Kidney (tissue), 22 donors: ENCODE measurements at places on chromosomes 6 and 20. TPM values are rescaled to one million over a fixed set of nuclear protein-coding genes. Genes with fewer than 3 reads are reported as not detected.
A peak's percentile ranks its signal among the peaks of the same experiment; 100 is the strongest.

The TAGAP gene
- 0.45 TPM for polyA plus RNA-seq

The RRBP1 gene
- 83.4 TPM for polyA plus RNA-seq

The CCR6 gene
- 0.43 TPM for polyA plus RNA-seq

The CHRNA4 gene
- polyA plus RNA-seq = 0.67 TPM

The PPP1R10 gene
- polyA plus RNA-seq = 19.7 TPM

The MAP7 gene
- 16.0 TPM for polyA plus RNA-seq

DNA sequence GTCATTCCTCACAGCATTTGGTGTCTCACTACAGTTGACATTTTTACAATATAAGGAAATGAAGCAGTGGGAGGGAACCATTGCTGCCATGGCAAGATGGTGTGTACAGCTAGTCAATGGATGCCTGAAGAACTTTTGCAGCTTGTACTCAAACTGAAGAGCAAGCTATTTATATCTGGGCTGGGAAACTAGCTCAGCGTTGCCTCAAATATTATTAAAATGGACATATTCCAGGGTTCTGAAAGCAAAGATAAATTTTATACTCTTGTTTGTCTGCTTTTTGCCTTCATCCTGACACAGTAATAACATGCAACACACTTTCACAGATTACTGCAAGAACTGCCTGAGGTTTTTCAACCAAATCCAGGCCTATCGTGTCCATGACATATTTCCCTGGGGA, 156.4 kb upstream of the COL21A1 start:
- no peak for DNase-seq

GRCh38 chr6:90274451-90275030, 22.1 kb downstream of the BACH2 start:
- no peak for DNase-seq

DNA sequence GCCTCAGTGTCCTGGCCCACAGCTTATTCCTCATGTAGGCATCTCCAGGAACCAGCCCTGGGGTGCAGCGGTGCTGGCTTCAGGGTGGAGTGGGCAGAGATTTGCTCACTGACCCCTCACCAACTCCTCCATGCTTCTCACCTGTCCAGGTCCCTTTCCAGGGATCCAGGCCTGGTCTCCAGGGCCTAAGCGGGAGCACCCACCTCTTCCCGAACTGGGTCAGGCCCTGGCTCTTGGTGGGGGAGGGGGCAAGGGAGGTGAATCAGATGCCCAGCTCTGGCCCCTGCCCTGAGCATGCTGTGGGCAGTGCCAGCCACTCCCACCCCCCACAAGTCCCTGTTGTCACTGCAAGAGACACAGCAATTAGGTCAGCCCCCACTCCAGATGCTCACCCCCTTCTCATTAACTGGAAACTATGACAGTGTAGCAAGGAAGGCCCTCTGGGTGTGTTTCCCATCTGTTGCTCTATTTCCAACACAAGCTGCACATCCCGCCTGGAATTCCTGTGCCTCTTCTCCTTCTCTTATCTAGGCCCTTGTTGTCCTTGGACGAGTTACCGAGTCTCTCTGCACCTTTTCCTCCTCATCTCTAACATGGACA, 37.0 kb downstream of the MDFI start:
- no peak for DNase-seq

DNA sequence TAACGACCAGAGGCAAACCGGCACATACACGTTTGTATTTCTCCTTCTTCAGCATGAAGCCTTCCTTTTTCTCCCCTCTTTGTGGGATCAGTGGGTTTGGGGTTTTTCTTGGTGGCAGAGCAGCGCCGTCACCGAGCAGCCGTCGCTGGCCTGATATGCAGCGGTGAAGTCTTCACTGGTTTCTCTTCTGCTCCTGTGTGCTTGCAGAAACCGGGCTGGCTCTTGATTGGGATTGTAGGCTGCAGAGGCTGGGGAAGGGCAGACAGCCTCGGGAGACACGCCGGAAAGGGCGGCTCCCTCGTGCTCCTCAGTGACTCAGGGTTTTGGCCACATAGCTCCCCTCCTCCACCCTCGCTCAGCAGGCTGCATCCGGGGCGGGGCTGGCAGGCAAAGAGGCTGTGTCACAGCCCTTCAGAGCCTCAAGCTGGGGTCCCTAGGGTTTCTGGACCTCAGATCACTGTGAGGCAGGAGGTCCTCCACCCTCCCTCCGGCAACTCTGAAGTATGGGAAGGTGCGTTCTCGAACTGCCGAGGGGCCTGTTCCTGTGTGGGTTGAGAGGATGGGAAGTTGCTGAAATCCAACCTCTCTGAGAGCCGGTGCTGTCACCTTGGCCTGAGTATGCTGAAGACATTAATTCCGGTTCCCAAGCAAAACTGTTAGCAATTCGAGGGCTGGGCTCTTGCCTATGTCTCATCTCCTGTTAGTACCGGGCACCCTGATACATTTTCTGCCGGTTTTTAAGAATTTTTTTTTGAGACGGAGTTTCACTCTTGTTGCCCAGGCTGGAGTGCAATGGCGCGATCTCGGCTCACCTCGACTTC, 24.2 kb downstream of the NQO2 start:
- peak; percentile 97 for DNase-seq

DNA sequence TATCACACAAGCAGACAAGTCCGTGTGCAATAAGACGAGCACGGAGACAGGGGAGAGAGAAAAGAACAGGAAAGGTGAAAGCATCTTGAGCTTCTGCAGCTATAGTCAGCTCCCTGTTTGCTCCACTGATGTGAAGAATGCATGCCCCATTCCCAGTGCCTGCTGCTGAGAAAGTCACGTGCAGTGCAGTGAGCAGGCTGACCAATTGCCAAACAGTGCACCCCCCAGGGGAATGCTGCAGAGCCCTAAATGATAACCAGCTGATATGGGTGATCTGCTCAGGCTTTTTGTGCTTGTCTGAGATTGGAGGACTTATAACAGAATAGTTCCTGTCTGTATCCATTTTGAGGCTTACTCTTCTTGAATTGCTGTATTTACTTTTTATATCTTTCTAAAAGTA, 121.5 kb downstream of the PACRG start:
- no peak for DNase-seq

DNA sequence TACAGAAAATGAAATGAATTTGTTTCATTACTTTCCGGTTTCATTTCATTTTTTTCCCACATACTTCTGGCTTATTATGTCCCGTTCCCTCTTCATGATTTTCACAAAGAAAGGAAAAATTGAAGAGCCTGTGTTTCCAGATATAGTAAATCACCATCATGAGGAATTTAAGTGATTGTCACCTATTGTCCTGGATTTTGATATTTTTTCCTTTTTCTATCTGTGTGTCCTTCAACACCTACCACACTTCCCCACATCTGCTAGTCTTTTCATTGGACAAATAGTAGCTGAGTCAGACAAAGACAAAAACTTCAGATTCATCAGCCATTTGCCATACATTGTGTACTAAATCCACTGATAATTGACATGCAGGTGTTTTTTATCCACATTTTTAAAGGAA, 258.2 kb upstream of the HSF2 start:
- DNase-seq = no peak

DNA sequence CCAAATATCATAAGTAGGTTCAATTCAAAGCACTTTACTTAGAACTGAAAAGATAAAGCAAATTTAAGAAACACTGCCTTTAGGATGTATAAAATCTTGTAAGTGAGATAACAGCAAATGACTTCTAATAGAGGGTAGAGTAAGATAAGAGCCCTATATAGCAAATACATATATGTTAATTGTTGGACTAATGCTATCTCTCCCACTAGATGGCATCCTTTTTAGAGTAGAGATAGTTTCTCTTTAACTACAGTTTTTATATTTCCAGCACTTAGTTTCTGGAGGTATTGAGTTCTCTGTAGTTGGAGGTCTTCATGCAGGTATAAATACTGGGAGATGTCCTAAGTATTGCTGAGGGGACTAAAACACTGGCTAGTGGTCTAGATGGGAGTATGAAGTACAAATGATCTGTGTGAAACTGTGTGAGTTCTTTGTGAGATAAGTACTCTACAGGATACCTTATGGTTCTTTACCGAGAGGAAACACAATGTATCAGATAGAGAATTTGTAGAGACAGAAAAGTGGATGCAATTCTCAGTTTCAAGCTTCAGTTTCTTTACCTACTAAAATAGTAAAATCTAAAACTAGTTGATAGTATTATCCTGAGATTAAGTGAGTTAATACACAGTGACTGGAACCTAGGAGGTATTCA, 399.3 kb downstream of the KHDRBS2 start:
- no peak for DNase-seq

- DNase-seq = peak; percentile 33
Observed at GRCh38 chr6:148470156-148470555, 127.5 kb downstream of the SASH1 start.

- no peak for DNase-seq
Observed at GRCh38 chr6:109373331-109373730, 8.9 kb downstream of the CD164 start.

- DNase-seq = no peak
Observed at GRCh38 chr6:67450641-67451040, 1184.4 kb upstream of the ADGRB3 start.

- DNase-seq = no peak
Observed at GRCh38 chr6:67642582-67642981, 992.5 kb upstream of the ADGRB3 start.

DNA sequence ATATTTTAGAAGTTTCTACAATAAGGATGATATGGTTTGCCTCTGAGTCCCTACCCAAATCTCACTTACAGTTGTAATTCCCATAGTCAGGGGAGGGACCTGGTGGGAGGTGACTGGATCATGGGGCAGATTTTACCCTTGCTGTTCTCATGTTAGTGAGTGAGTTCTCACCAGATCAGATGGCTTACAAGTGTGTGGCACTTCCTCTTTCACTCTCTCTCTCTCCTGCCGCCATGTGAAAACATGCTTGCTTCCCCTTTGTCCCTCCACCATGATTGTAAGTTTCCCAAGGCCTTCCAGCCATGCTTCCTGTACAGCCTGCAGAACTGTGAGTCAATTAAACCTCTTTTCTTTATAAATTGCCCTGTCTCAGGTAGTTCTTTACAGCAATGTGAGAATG, 527.5 kb upstream of the ID4 start:
- no peak for DNase-seq

GRCh38 chr6:56954403-56955170, at the start of gene BEND6:
BEND6 (plus strand) TSS chr6:56955107; CDS start chr6:56981811, 26,704 bp downstream.
- peak; percentile 80 for DNase-seq

DNA sequence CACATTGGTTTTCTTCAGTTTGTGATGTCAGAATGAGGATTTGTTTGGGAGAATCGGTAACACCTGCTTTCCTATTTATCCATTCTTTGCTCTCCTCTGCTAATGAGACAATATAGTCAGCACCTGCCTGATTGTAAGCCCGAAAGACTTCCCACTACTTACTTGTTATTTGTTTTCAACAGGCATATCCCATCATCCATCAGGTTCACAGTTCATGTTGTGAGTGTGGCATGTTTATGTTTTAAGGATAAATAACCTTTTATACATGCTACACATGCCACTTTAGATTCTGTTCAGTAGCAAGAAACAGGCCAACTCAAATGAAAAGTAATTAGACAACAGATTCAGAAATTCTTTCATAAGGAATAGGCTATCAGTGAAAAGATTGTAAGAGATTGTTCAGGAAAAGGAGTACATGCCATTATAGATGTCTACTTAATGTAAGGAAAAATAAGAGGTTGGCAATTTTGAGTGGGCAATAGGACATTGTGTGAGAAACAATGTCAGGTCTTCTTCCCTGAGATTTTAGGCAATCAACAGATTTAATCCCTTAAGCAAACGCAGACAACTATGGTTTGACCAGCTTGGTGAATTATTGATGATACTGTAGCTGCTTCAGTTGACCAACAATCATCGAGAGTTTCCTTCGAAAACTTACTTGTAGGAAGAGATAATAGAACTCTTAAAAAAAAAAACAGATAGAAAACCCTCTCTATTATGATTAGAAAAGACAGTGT, 7.9 kb upstream of the GPRC6A start:
- DNase-seq = no peak
